ENCODE measurements at places on chromosomes 4 and X. TPM values are rescaled to one million over a fixed set of nuclear protein-coding genes. Genes with fewer than 3 reads are reported as not detected.

DNA sequence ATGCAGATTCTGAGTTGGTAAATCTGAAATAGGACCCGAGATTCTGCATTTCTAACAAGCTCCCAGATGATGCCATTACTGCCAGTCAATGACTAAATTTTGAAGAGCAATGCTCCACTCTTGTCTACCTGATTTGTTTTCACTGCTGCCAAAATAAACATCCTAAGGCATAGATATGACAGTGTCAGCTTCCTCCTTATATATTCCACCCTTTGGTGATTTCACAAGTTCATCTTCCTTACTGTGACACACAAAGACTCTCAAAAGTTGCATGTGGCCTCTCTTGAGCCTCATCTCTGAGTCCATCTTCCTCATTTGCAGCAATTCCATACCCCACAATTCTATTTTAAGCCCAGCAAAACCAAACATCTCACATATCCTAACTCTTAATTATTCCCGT lies 110.9 kb downstream of the FBXW7 start:
- DNase-seq: no peak

DNA sequence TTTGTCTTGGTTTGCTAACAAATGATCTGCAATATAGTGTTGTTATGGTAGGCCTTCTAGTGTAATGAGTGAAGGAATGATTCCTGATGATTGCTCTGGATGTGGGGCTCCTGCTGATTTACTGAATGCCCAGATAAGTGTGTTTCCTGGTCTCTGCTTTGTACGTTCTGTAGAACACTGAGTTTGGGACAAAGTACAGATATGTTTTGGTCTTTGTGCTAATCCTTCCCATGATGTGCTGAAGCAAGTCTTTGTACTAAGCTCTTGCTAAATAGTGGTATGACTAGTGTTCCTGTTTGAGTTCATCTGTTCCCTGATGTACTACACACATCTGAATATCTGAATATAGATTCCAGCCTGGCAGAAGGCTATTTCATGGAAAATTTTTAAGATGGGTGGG lies 36.9 kb upstream of the XIAP start:
- DNase-seq: no peak

GAGE12F gene
- total RNA-seq: not detected

DNA sequence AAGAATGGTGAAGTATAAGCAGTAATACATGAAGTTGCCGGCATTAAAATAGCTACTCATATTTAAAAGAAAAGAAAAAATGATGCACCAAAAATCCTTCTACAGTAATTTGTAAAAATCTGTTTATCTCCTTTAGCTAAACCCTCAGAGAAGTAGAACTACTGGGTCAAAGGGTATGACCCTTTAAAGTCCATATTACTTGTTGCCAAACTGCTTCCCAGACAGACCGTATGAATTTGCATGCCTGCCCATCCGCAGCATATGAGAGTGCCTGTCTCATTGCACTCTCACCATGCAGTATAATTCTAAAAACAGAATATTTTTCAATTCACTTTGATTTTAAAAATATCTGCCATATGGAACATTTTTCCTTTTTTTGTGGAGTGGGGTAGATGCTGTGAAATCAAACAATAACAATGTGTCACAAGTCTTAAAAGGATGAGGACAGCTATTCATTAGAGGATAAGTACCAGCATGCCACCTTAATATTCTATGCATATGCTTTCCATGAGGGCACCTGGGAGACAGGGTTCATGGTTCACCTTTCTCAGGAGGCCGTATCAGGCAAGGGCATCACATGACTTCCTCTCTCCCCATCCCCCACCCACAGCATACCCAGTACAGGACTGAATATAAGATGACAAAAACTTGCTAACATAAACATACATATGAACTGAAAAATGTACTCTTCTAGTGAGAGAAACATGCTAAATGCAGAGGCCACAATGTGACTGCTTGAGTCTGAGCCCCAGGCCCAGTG lies 17.8 kb downstream of the ZDHHC9 start:
- DNase-seq: no peak

DMD gene
- 3.5 TPM for total RNA-seq

GRCh38 chrX:44291468-44292092 lies 51.9 kb downstream of the EFHC2 start:
- DNase-seq: no peak

GRCh38 chrX:46308110-46308509 lies 237.1 kb downstream of the ZNF674 start:
- no peak for DNase-seq

DNA sequence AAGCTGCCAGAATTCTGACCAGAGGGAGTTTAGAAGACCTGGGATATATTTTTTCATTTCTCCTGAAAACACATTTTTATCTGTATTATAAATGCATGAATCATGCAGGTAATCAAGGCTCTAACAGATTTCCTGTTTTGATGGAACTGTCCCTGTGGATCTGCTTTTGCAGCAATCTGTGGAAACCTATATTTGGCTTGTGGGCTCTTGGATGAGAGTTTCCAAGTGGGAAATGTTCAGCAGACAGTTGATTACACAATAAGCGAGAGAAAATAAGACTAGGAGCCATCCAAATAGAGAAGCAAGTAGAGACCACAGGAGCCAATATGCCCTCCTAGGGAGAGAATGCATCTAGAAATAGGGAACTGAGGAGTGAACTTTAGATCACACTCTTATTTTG lies 105.0 kb downstream of the NDST3 start:
- no peak for DNase-seq

PARM1 gene
- not detected for total RNA-seq

DNA sequence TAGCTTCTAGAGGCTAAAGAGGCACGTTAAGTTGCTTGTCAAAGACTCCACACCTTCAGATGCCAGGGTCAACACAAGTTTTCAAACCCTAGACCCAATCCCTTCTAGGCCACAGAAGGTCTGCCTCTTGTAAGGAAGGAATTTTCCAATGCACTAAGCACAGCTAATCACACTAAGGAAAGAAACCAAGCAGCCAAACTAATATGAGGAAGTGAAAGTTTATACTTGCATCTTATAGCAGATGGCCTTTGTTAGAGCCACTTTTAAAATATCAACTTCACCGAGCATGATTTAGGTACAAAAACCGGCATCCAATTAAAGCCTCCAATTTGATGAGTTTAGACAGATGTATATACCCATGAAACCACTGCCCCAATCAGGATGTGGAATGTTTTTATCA lies 9.9 kb downstream of the FHL1 start:
- DNase-seq: no peak

- no peak for DNase-seq
These were observed 5.8 kb downstream of the HMGB2 start for GRCh38 chr4:173328236-173328901.

GRCh38 chr4:126358041-126358440 lies 1043.3 kb downstream of the FAT4 start:
- DNase-seq: no peak

GRCh38 chr4:81577392-81577791 lies 105.7 kb upstream of the RASGEF1B start:
- no peak for DNase-seq

CCNA2 gene
- 45.3 TPM for total RNA-seq

DNA sequence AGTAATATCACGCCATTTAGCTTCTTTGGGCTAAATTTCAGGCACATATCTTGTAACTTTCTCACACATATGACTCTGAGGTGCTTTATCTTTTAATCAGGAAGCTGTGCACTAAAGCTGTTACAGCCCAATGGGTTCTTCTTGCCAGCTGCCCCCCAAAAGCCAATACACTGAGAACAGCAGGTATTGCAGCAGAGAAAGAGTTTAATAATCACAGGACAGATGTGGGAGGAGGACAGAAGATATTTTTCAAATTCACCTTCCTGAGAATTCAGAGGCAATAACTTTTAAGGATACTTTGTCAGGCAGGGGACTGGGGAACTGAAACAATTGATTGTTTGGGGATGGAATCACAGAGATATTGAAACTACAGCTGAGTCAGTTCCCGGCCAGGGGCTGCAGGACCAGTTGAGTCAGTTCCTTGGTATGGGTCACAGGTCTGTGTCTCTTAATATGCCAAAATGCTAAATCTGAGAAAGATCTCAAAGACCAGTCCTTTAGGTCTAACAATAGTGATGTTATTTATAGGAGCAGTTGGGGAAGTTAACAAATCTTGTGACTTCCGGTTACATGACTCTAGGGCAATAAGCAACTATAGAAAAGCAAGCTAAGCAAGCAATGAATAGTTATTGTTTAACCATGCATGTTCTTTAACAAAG lies 28.1 kb downstream of the DDIT4L start:
- DNase-seq: no peak

All from GM23248 (cell line).